ENCODE measurements at places on chromosomes 12 and 14. TPM values are rescaled to one million over a fixed set of nuclear protein-coding genes. Genes with fewer than 3 reads are reported as not detected.

GRCh38 chr12:98738002-98738401 is 92.9 kb downstream of the APAF1 start:
- peaks cover 28% of the 10 kb centered on the region for H3K4me1 ChIP-seq
- peaks cover 17% of the 10 kb centered on the region for H3K36me3 ChIP-seq
- DNase-seq: no peak
- no peak overlapping the region for H3K27ac ChIP-seq

ALX1 gene
- total RNA-seq: not detected

SLC10A1 gene
- not detected for total RNA-seq

DNA sequence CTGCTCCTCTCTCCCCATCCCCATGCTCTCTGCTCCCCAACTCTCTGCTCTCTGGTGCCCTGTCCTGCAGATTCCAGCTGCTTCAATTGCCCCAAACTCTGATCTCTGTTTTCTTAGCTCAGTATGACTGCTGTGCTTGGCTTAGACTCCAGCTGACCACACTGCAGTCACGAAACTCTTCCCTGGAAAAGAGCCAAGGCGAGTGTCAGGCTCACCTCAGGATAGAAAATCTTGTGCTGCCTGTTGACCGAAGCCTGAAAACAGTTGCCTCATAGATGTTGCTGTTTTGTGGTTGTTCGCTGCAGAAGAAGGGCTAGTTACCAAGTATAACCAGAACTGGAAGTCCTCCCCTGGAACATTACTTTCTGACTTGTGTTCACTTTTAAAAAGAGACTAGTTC is 6.7 kb upstream of the STON2 start:
- peaks cover 42% of the 10 kb centered on the region for H3K27me3 ChIP-seq
- H3K36me3 ChIP-seq: no peaks in the 10 kb centered on the region
- no peak overlapping the region for H3K27ac ChIP-seq
- H3K4me3 ChIP-seq: no peak overlapping the region
- no peak for DNase-seq
- H3K4me1 ChIP-seq: peaks cover 9% of the 10 kb centered on the region

MUCL1 gene
- total RNA-seq: not detected

GPR65 gene
- 22.9 TPM for total RNA-seq

MAP3K9 gene
- total RNA-seq: 5.9 TPM

- peaks cover 8% of the 10 kb centered on the region for H3K27me3 ChIP-seq
- H3K4me1 ChIP-seq: peaks cover 17% of the 10 kb centered on the region
- H3K27ac ChIP-seq: peak overlapping the region; percentile 58
- H3K36me3 ChIP-seq: peaks cover 39% of the 10 kb centered on the region
These were observed 685 bp upstream of the CDH24 start for GRCh38 chr14:23057757-23058653.

GRCh38 chr14:68283378-68284123 is 464.0 kb downstream of the RAD51B start:
- H3K4me1 ChIP-seq: peaks cover 48% of the 10 kb centered on the region
- DNase-seq: peak; percentile 79
- H3K27me3 ChIP-seq: no peaks in the 10 kb centered on the region
- peak overlapping the region; percentile 47 for H3K4me3 ChIP-seq

DNA sequence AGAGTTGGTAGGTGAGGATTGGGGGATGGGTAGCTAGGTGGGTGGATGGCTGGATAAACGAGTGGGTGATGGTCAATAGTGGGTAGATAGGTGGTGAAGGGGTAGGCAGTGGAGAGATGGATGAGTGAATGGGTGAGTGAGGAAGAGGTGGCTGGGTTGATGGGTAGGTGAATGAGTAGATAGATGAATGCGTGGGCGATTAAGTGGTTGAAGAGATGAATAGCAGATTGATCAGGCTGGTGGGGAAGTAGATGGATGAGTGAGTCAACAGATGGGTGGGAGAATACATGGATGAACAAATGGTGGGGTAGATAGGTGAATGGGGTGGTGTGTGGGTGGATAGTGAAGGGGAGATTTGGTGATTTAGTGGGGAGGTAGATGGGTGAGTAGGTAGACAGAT is 51.1 kb downstream of the SYNE3 start:
- H3K4me3 ChIP-seq: no peak overlapping the region
- H3K36me3 ChIP-seq: peaks cover 80% of the 10 kb centered on the region
- H3K4me1 ChIP-seq: peaks cover 37% of the 10 kb centered on the region
- no peaks in the 10 kb centered on the region for H3K27me3 ChIP-seq
- no peak overlapping the region for H3K27ac ChIP-seq
- DNase-seq: no peak

- H3K4me3 ChIP-seq: no peak overlapping the region
- no peaks in the 10 kb centered on the region for H3K27me3 ChIP-seq
- H3K4me1 ChIP-seq: no peaks in the 10 kb centered on the region
- H3K36me3 ChIP-seq: no peaks in the 10 kb centered on the region
- H3K27ac ChIP-seq: no peak overlapping the region
These were observed 112.3 kb downstream of the TTC6 start for GRCh38 chr14:37707716-37708115.

Data from activated CD4-positive, alpha-beta memory T cell treated with anti-CD3 and anti-CD28 coated beads, Interleukin-2, amount 10 ng/mL, durations not matched to agents 7 days and 5 days (primary cell).